Cortex of kidney (tissue), 1 donor: ENCODE measurements at places on chromosomes 1 and 21.

GRCh38 chr1:18302788-18303413 lies 177.8 kb upstream of the KLHDC7A start:
- no peak for DNase-seq

DNA sequence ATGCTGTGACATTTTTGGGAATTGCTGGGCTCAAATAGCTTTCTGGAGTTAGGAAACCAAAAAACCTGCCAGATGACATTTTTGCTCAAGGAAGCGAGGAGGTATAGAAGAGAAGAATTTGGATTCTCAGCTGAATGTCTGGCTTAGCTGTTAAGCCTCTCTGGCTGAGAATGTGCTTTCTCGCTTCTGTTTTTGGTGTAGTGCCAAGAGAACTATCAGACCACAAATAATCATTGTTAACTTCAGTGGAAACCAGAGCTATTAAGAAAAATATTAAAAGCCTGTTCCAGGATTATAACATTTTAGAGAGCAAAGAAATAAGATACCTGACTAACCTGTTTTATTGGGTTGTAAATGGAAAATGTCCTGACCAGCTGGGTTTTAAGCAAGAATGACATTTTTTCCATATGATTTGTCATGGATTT lies 39.5 kb upstream of the DIPK1A start:
- DNase-seq: no peak

DNA sequence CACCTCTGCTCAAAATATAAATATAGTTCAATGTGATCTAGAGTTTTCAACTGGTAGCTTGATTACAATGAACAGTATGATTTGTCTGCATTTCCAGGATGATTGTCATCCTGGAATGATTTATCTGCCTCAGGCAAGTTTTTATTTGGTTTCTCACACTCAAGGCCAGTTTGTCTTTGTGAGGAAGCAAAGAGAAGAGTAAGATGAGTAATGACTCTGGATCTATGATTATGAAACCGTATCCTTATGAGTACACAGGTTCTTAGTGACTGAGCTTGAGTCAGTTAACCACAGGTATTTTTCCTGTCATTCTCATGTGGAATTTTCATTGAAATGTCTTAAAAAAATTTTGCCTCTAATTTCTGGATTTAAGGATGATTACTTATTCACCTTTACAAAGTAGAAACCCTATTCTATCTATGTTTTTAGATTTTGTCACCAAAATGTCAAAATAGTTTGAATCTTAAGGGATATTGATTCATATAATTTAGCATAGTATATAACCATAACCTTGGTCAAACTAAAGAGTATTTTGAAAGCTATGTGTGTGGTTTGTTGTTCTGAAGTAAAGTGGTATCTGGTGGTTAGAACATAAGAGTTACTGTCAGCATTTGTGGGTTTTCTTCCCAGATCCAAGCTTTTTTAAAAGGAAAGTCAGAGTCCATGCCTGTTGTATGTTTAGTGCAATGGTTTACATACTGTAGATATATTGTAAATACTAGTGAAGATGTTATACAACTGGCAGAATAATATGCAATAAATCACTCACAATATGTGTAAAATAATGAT lies 145.0 kb downstream of the RASAL2 start:
- no peak for DNase-seq

DNA sequence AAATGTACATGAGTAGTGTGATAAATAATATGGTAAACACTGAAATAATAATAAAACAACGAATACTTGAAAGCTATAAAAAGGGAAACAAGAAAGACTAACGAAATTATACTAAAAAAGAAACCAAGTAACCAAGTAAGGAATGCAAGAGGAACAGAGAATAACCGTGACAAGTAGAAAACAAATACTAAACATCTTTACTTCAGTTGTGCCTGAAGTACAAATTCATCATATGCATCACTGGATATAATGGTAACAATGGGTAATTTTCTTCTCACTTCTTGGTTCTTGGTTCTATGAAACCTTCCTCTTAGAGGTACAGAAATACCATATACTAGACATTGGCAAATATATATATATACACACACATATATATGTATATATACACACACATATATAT lies 1093.6 kb upstream of the B3GALT2 start:
- no peak for DNase-seq

GRCh38 chr1:2350911-2351655 lies 40.3 kb downstream of the MORN1 start:
- DNase-seq: no peak

- DNase-seq: no peak
These were observed 77.6 kb downstream of the DDR2 start for GRCh38 chr1:162709870-162710269.

GRCh38 chr1:213966122-213966521 lies 21.7 kb upstream of the PROX1 start:
- no peak for DNase-seq

GRCh38 chr1:110210604-110211495 lies 736 bp downstream of the KCNC4 start:
- no peak for DNase-seq

DNA sequence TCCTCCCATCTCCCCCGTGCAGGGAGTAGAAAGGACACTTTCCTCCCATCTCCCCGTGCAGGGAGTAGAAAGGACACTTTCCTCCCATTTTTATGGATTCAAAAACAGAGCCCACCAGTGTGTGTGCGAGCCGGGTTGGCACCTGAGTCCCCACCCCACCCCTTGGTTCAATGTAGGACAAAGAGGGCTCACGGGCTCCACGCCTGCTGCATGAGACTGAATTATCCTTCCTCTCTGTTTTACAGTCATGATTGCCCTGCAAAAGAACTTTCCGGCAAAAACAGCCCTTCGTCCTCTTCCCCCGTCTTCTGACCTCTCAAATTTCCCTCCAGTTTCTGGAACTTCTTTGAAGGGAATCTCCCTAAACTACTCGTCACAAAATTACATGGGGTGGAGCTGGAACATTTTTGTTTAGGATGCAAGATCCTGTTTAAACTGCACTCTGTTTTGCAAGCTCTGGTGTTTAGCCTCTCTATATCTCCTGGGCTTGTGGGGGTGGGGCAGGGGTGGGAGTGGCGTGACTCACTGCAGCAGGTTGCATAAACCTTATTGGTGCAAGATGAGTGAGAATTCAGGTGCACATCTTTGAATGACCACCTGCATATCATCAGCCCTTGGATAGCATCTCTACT lies 99.8 kb downstream of the PSMG1 start:
- DNase-seq: no peak

GRCh38 chr1:114215436-114215835 lies 61.8 kb upstream of the SYT6 start:
- no peak for DNase-seq

DNA sequence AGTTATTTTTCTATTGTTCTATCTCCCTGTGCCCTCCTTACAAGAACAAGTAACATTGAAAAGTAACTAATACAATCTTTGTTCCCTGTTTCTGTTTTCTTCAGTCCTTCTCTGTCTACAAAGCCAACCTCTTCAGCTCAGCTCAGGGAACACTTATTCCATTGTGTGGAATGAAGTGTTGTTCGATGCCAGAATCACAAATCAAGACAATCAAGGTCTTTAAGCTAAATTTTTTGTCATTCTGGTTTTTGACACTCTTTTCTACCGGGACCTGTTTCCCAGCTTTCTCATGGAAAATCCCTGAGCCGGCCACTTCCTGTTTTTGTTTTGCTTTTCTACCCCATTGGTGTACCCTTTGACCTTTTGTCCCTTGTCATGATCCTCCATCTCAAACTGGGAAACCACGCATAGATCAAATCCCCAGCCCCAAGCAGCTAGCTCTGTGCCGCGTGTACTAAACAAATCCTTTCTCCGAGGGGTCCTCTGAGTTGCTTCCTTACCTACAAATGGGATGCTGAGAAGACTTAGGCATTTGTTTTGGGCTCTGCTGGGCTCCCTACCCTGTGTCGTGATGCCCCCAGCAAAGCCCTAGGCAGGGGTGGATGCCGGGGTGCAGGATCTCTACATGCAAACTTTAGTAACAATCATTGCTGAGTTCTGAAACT lies 141.8 kb downstream of the TOMM20 start:
- no peak for DNase-seq

DNA sequence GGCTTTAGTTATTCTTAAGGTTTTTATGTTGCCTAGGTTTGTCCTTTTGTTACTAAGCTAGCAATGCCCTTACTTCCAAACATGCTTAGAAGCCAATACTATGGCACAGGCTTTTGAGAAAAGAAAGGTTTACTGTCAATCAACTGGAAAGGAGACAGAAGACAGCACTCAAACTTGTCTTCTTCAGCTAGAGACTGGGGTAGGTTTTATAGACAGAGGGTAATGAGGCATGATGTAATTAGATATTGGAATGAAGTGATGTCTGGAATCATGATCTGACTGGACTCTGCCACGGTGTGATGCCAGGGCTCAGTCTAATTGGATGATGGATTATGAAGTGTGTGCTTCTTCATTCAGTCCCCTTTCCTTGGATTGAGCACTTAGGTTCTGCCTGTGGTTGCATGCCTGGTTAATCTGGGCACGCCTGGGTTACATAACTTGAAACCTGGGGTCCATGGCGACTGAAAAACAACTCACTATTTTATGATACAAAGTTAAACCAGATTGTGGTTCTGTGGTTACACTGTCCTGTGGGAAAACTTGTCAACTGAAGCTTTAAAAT lies 625.8 kb downstream of the BRINP3 start:
- no peak for DNase-seq

- DNase-seq: no peak
These were observed 2084.5 kb downstream of the MRPL39 start for GRCh38 chr21:23522751-23523150.

- no peak for DNase-seq
These were observed 126.0 kb upstream of the IPO9 start for GRCh38 chr1:201702936-201703335.

- DNase-seq: no peak
These were observed 15.0 kb upstream of the KCNN3 start for GRCh38 chr1:154884869-154885701.

- DNase-seq: no peak
These were observed 46.0 kb downstream of the PTPRU start for GRCh38 chr1:29282135-29282923.

- DNase-seq: no peak
These were observed 3.5 kb downstream of the CEP170 start for GRCh38 chr1:243251539-243251938.

- DNase-seq: no peak
These were observed 612.9 kb downstream of the PTPRU start for GRCh38 chr1:29849038-29849750.

- DNase-seq: no peak
These were observed 16.8 kb upstream of the INTS3 start for GRCh38 chr1:153711026-153711425.

DNA sequence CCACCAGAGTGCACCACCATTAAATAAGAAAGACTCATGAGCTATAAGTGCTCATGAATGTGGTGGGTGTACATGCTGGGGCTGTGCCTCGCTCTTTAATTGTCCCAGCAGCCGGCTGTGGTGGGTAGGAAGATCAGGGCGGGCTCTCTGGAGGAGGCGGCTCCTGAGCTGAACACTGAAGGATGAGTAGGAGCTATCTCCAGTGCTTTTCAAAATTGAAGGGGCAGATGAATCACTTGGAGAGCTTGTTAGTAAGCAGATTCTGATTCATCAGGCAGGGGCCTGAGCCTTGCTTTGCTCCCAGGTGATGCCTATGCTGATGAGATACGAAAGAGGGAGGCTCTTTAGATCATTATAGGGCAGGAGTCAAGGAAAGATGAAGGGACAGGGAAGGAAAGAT lies 54.1 kb downstream of the ETS2 start:
- no peak for DNase-seq

DNA sequence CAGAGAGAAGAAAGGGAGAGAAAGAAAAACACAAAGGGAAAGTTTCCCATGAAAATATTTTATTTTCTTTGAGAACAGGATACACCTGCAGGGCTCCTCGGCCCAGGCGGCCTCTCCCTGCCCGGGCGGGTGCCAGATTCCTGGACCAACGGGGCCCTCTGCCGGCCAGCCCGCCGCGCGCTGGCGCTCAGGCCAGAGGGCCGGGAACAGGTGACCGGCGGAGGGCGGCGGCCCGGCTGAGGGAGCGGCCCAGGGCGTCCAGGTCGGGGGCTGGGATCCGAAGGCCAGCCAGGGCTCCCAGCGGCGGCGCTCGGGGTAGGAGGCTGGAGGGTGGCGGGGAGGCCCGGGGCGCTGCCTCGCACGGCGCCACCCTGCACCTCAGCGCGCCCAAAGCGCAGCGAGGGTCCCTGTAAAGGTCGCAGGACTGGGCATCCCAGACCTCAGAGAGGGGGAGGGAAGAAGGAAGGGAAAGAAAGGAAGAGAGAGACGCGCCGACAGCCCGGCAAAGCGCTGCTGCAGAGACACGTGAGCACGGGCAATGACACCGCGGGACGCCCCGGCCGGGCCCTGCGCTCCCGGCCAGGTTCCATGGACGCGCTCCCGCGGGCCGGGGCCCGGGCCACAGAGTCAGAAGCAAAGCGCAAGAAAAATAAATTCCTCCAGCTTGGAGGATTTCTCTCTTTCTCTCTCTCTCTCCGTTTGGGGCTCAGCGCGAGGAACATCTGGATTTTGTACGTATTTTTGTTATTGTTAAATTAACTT lies 927 bp downstream of the WNT9A start:
- DNase-seq: no peak

DNA sequence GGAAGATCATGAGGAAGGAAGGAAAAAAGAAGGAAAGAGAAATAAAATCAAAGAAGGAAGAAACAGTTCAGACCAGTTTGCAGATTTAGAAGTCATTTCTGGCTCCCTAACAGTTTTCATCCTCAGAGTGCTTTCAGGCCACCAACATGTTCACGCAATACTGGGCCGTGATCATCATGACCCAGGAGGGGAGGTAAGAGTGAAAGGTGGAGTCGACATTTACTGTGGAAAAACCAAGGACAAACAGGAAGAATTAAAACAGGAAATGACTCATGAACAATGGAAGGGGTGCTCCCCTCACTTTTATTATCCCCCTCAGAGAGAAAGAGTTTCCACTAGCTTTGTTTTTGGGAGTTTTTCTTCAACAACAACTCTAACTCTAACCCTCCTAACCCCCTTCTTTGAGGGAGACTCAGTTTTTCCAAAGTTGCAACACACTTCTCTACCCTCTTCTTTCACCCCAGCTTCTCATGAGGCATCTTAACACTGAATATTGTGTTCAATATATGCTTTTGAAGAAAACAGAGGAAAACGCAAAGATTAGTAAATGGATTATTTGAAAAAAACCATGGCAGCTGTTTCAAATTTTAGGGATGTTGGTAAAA lies 60.4 kb downstream of the VANGL2 start:
- no peak for DNase-seq

GRCh38 chr1:191125950-191126349 lies 648.3 kb upstream of the BRINP3 start:
- DNase-seq: no peak

DNA sequence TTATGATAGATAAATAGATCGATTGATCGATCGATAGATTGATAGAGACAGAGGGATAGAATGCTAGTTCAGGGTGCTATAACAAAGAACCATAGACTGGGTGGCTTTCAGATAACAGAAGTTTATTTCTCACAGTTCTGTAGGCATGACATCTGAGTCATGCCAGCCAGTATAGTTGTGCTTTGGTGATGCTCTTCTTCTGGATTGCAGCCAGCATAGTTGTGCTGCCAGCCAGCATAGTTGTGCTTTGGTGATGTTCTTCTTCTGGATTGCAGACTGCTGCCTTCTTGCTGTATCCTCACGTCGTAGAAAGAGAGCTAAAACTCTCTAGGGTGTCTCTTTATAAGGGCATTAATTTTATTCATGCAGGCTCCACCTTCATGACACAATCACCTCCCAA lies 860.8 kb downstream of the BRINP3 start:
- no peak for DNase-seq
